Stimulated activated CD8-positive, alpha-beta memory T cell treated with anti-CD3 and anti-CD28 coated beads, Interleukin-7, amount 100 ng/mL, for 1 hour (primary cell): ENCODE measurements at places on chromosomes 3 and 15.

DNA sequence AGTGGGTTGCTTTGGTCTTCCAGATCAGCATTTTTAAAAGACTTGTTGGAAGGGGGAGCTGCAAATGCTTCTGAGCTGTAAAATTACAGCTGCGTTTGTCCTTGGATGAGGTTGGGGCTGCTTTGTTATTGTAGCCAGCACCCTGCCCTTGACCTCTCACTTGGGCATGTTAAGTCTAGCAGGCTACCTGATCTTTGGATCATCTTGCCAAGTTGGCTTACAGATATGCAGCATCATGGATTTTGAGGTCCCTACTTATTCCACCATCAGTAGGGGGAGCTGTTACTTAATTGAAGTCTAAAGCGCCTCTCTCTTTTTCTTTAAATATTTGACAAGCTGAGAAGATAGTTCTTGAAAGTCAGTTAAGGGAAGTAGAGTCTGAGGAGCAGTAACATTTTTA, 793.0 kb downstream of the MCTP2 start:
- no peak for DNase-seq

DNA sequence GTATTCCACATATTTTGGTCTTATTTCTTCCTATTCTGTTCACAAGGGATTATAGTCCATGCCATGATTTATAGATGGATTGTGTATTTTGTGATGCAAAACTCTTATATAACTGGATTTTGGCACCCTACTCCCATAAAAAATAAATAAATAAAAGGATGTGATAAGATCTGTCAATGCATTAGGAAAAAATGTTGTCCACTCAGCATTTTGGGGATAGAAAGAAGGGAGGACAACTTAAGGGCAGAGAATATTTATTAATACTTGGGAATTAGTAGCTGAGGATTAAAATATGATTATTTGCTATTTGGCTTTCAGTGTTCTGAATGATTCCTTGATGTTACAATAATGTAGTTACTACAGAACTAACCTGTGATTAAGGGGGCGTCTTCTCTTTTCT, 682.6 kb downstream of the ZBBX start:
- DNase-seq = no peak

GRCh38 chr15:68259883-68260282, 17.7 kb upstream of the FEM1B start:
- no peak for DNase-seq

DNA sequence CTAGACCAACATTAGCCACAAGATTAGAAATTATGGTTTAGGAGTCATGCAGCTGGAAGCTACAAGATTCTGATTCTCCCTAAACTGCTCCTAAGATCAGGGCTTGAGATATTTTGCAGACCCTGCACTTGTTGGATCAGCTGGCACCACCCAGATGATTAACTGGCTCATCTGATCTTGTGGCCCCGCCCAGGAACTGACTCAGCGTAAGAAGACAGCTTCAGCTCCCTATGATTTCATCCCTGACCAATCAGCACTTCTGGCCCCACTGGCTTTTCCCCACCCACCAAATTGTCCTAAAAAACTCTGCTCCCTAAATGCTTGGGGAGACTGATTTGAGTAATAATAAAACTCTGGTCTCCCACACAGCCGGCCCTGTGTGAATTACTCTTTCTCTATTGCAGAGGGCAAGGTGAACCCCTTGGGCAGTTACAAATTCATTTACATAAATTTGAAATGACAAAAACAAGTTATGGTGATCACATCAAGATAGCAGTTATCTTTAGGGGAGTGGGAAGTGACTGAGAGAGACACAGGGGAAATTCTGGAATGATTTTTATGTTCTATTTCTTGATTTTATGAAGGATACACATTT, 76.5 kb downstream of the CD200R1L start:
- no peak for DNase-seq

DNA sequence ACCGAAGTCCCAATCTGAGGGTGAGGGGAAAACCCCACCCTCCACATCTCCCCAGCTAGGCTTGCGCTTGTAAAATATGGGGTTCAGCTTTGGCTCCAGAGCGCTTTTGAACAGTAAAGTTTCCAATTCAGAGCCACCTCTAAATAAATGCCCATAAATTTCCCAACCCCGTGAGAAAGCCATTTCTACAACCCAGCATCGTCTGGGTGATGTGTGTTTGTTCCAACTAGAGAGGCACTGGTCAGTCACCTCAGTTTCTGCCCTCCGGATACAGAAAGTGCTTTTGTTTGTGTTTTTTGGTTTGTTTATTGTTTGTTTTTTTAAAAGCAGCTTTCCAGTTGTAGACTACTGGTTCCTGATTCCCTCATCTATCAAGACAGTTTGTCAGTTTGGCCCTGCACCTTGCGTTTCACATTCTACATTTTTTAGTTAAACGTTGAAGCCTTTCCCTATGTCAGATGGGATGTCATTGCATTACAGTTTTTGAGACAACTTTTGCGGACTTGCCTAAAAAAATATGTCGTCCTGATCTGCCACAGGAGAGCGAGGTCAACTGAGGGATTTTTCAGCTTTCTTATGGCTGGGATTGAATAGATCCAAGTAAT, 15.0 kb upstream of the SOX2 start:
- no peak for DNase-seq

- DNase-seq = no peak
Measured at GRCh38 chr3:111072031-111072921, 660 bp downstream of the NECTIN3 start.

DNA sequence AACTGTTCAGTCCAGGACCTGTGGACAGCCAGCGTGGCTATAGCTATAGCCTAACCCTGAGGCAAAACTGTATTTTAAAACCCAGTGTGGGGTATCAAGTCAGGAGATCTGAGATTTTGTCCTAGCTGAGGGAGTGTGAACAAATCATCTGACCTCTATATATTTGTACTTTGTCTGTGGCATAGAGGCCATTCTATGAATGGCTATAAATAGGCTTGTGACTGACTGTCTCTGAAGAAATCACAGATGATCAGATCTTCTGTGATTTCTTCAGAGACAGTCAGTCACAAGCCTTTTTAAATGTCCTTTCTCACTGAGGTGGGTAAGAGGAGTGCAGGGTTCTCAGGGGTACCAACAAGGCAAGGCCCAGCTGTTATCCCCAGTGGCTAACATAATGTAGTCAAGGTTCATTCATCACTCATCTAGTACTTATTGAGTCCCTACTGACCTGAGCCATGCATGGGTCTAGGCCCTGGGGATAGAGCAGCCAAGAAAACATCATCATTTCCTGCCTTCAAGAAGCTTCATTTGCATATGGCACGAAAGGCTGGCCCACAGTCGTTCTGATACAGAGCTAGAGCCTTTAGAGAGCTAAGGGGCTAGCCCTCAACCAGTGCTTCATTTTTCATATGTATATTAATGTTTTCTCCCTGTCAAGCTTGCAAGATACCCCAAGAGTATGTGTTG, 53.3 kb downstream of the TIPARP start:
- no peak for DNase-seq

DNA sequence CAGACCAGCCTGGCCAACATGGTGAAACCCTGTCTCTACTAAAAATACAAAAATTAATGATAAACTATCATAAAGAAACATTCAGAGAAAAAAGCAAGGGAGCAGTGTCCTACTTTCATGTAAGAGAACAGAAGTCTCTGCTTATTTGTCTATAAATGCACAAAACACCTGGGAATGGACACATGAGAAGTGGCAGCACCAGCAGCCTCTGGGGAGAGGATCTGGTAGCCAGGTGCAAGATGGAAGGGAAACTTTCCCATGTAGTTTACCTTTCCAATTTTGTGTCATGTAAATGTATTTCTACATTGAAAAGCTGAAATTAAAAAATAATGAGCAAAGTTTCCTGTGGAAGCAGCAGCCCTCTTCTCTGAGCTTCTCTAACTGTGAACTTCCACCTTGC, 18.8 kb downstream of the SCAP start:
- no peak for DNase-seq

GRCh38 chr15:44501768-44502366, 35.1 kb upstream of the EIF3J start:
- no peak for DNase-seq

- DNase-seq = no peak
Measured at GRCh38 chr3:56137415-56137814, 330.9 kb downstream of the ERC2 start.

- no peak for DNase-seq
Measured at GRCh38 chr3:149327156-149327555, 6.3 kb downstream of the TM4SF18 start.

- no peak for DNase-seq
Measured at GRCh38 chr15:37903919-37904625, 30.4 kb upstream of the TMCO5A start.

- no peak for DNase-seq
Measured at GRCh38 chr3:159609625-159610024, 379.0 kb upstream of the IL12A start.

DNA sequence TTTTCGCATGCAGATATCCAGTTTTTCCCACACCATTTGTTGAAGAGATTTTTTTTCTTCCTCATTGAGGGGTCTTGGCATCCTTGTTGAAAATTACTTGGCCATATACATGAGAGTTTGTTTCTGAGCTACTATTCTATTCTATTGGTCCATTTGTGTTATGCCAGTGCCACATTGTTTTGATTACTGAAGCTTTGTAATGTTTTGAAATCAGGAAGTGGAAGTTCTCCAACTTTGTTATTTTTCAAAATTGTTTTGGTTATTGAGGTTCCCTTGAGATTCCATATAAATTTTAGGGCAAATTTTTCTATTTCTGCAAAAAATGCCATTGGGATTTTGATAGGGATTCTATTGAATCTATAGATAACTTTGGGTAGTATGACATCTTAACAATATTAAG, 130.3 kb upstream of the PFN2 start:
- no peak for DNase-seq

GRCh38 chr15:49438962-49439631, 16.1 kb downstream of the FGF7 start:
- DNase-seq = no peak

DNA sequence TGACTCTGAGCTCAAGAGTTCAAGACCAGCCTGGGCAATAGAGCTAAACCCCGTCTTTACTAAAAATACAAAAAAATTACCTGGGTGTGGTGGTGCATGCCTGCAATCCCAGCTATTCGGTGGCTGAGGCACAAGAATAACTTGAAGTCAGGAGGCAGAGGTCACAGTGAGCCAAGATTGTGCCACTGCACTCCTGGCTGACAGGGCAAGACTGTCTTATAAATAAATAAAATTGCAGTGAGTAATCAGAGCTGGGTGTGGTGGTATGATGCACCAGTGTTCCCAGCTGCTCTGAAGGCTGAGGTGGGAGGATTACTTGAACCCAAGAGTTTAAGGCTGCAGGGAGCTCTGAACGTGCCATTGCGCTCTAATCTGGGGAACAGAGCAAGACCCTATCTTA, 55.9 kb upstream of the GCNT3 start:
- DNase-seq = no peak

DNA sequence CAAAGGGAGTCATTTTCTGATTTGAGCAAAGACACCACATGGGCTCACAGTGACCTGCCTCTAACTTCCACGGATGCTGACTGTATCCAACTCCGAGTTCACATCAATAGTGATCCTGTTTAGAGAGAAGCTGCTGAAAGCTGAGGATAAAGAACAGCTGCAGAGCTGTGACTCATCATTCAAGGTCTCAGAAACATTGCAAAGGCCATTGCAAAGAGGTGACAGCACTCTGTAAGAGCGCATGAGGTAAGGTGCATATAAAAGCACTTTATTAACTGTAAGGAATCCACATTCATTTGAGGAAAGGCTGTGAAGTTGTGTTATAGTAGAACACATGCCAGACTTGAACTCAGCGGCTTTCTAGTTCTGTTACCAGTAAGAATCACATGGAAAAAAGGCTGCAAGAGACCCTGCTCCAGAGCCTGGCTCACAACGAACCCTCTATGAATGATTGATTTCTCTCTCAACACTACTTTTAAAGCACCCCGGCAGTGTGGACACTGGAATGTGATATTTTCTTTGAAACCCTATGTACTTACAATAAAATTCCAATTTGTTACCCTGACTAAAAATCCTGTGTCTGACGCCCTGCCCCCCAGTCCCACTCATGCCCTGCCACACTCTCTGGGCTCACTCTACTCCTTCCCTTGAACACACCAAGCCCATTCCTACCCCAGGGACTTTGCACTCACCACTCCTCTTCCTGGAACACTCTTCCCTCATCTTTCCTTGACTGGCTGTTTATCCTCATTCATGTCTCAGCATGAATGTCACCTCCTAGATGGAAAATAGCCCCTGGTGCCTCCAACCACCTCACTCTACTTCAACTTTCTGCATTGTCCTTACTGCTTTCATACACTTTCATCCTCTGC, 111.2 kb downstream of the LSM3 start:
- no peak for DNase-seq

DNA sequence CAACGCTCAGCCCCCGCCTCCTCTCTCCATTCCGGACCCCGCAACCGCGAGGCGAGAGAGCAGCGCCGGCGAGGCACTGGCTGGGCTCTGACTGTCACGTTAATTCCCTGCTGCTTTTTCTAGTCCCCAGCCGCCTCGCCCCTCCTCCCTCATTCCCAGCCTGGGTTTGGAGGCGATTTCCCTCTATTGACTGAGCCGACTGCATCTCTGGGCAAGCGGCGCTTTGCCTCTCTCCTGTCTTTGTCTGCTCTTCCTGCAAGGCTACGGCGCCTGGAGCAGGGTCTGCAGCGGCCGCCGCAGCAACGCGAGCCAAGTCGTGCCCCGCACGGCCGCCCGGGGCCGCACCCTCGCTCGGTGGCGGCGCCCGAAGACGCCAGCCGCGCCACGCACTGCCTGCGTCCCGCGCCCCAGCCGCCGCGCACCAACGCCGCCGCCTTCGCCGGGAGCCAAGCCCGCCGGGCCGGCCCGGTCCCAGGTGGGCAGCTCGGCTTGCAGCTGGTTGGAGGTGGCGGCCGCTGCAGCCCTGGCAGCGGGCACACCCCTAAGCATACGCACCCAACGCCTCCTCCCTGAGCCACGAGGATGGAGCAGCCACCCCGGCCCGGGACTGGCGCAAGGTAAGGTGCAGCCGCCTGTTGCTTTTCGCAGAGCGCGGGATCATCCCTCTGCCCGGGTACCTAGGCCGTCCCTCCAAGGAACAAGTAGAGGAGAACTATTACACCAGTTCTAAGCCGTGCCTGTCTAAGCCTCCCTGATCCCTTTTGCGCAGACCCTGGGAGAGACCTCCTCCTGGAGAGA, at the start of gene LRRC3B:
TSS of gene LRRC3B (plus strand) at position 152 of the 798 bp plus-strand sequence. CDS start 86,901 bp downstream, outside the sequence.
- no peak for DNase-seq

DNA sequence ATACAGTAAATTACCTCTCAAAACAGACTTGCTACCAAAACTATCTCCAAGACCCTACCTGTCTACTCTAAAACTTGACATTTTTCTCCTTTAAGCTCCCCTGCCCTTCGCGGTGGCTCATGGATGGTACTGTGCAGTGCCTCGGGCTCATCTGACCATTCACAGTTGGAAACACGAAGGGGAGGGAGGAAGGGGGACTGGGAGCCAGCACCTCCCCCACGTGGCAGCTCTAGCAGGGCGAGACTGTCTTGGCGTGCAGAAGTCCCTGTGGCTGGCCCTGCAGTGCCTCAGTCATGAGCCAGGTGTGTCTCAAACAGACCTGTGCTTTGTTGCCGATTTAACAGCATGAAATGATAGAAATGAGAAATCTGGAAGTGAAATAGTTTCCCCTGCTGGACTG, 372.0 kb downstream of the GABRG3 start:
- DNase-seq = no peak

- no peak for DNase-seq
Measured at GRCh38 chr3:144499001-144499930, 527.6 kb downstream of the DIPK2A start.

GRCh38 chr3:191314109-191314728, 15.0 kb upstream of the CCDC50 start:
- DNase-seq = no peak
